ENCODE measurements at places on chromosomes 7 and 10.

- DNase-seq = no peak
Observed at GRCh38 chr10:34240039-34240438, 575.1 kb downstream of the PARD3 start.

- no peak for DNase-seq
Observed at GRCh38 chr7:91187061-91187460, 77.2 kb upstream of the FZD1 start.

GRCh38 chr7:50868426-50869100 is 85.9 kb upstream of the GRB10 start:
- no peak for DNase-seq

- DNase-seq = no peak
Observed at GRCh38 chr7:128855559-128855958, 7.1 kb upstream of the ATP6V1F start.

GRCh38 chr7:80508440-80508839 is 3.4 kb downstream of the GNAT3 start:
- no peak for DNase-seq

- no peak for DNase-seq
Observed at GRCh38 chr10:61721431-61721830, 58.7 kb downstream of the CABCOCO1 start.

- no peak for DNase-seq
Observed at GRCh38 chr7:1536743-1537534, 6.4 kb downstream of the MAFK start.

Measured in cortex of kidney (tissue), 1 donor.